Gastroesophageal sphincter (tissue), 4 donors: ENCODE measurements at places on chromosomes 12 and 14. TPM values are rescaled to one million over a fixed set of nuclear protein-coding genes. Genes with fewer than 3 reads are reported as not detected.

DNA sequence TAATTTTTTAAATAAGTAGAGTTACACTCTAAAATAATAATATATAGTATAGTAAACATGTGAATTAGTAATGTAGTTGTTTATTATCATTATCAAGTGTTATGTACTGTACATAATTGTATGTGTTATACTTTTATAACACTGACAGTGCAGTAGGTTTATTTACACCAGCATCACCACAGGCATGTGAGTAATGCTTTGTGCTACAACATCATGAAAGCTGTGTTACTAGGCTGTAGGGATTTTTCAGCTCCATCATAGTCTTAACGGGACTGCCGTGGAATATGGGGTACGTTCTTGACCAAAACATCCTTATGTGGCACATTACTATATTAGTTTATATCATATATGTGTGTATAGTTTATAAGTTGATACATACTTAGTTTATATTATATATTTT lies 8.6 kb downstream of the FNTB start:
- H3K27ac ChIP-seq: no peak overlapping the region
- H3K27me3 ChIP-seq: no peaks in the 10 kb centered on the region
- H3K36me3 ChIP-seq: no peaks in the 10 kb centered on the region
- no peak overlapping the region for H3K4me3 ChIP-seq
- ATAC-seq: no peak
- H3K4me1 ChIP-seq: no peaks in the 10 kb centered on the region

GRCh38 chr14:22530127-22530526 lies 58.9 kb downstream of the DAD1 start:
- no peaks in the 10 kb centered on the region for H3K4me1 ChIP-seq
- no peaks in the 10 kb centered on the region for H3K27me3 ChIP-seq
- ATAC-seq: no peak

DNA sequence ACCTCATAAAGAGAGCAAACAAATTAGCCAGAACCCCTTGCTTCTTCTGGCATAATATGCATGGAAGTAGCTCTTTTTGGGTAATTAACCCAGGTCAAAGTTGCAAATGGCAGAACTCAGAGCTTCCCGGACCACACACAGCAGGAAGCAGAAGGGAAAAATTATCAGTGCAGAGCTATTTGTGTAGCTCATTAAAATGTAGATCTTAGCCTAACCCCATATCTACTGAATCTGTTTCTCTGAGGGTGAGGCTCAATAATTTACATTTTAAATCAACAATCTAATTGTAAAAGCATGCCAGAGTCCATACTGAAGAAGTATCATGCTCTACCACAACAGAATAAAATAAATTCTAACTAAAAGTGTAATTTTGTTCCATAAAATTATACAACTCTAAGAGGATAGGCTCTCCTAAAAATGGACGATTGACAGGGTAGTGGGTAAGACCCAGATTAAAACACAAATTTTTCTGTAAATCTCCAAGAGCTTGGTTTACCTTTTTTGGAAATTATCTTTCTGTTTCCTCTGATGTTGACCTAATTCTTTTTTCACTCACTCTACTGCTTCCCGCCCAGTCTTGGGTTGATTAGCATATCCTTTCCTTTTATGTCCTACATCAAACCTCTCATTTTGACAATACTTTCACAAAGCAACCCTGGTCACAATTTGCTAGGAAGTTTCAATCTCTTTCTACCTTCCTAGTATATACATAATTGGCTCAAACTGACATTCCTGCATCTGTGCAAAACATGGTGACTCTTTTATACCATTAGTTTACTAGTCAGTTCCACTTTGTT lies 213.3 kb upstream of the SLC16A7 start:
- H3K4me1 ChIP-seq: no peaks in the 10 kb centered on the region
- no peaks in the 10 kb centered on the region for H3K36me3 ChIP-seq
- H3K27me3 ChIP-seq: no peaks in the 10 kb centered on the region
- no peak overlapping the region for H3K4me3 ChIP-seq

GRCh38 chr14:81222126-81222525 lies 1.4 kb upstream of the GTF2A1 start:
- no peak for ATAC-seq
- no peaks in the 10 kb centered on the region for H3K27me3 ChIP-seq
- H3K4me1 ChIP-seq: peaks cover 9% of the 10 kb centered on the region
- no peak overlapping the region for H3K4me3 ChIP-seq

- no peaks in the 10 kb centered on the region for H3K27me3 ChIP-seq
- ATAC-seq: no peak
- H3K36me3 ChIP-seq: no peaks in the 10 kb centered on the region
- no peak overlapping the region for H3K27ac ChIP-seq
Measured at GRCh38 chr12:98403936-98404335, 111.5 kb upstream of the TMPO start.

DNA sequence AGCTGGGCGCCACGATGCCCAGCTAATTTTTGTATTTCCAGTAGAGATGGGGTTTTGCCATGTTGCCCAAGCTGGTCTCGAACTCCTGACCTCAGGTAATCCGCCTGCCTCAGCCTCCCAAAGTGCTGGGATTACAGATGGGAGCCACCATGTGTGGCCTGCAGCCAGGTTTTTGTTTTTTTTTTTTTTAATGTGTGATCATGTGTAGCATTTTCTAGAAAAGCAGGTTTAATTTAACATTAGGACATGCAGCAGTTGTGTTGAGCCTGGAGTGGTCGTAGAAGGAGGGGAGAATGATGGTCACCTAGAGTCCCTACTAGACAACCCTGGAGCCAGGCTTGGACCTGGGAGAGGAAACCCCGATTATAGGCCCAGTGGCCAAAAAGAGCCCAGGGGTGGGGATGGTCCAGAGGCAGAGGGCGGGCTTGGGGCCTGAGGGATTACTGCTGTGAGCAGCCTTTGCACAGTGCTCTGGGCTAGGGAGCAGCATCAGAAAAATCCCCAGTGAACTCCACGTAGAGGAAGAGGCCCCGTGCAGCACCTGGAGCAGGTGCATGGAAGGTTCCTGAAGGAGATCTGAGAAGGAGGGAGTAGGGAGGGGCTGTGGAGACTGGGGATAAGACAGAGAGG lies 13.6 kb downstream of the DLK1 start:
- ATAC-seq: no peak
- H3K27ac ChIP-seq: no peak overlapping the region
- no peaks in the 10 kb centered on the region for H3K4me1 ChIP-seq
- no peak overlapping the region for H3K4me3 ChIP-seq
- peaks cover 21% of the 10 kb centered on the region for H3K27me3 ChIP-seq

GRCh38 chr14:106199097-106199496 lies 672.7 kb downstream of the TMEM121 start:
- ATAC-seq: no peak
- no peaks in the 10 kb centered on the region for H3K4me1 ChIP-seq
- no peaks in the 10 kb centered on the region for H3K36me3 ChIP-seq
- no peak overlapping the region for H3K4me3 ChIP-seq
- H3K27ac ChIP-seq: no peak overlapping the region

GRCh38 chr14:61227884-61228591 lies 53.1 kb downstream of the TMEM30B start:
- no peaks in the 10 kb centered on the region for H3K27me3 ChIP-seq
- H3K4me1 ChIP-seq: peaks cover 9% of the 10 kb centered on the region
- H3K27ac ChIP-seq: no peak overlapping the region
- no peak for ATAC-seq

DNA sequence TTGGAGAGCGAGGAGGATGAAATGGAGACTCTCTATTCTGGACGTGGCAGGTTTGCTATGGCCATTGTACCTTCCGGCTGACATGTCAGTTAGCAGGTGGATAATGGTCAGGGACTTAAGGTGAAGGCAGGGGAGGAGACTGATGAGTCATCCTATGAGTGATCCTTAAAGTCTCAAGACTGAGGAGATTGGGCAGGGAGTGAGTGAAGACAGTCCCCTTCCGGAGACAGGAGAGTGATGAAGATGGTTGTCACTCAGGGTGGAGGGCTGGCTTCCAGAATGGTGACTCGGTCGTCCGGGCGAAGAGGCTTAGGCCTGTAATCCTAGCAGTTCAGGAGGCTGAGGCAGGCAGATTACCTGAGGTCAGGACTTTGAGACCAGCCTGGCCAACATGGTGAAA lies 49.8 kb upstream of the CCDC63 start:
- H3K27me3 ChIP-seq: no peaks in the 10 kb centered on the region
- no peak overlapping the region for H3K4me3 ChIP-seq
- H3K36me3 ChIP-seq: no peaks in the 10 kb centered on the region
- no peak overlapping the region for H3K27ac ChIP-seq
- no peak for ATAC-seq

DNA sequence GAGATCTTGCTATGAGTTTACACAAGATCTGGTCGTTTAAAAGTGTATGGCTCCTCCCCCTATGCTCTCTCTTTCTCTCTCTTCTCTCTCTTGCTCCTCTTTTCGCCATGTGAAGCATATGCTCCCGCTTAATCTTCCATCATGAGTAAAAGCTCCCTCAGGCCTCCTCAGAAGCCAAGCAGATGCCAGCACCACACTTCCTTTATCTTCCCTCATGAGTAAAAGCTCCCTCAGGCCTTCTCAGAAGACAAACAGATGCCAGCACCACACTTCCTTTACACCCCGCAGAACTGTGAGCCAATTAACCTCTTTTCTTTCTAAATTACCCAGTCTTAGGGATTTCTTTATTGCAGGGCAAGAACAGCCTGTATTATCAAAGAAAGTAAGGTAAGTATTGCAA lies 152.4 kb downstream of the SEC23A start:
- H3K27me3 ChIP-seq: no peaks in the 10 kb centered on the region
- H3K36me3 ChIP-seq: no peaks in the 10 kb centered on the region
- no peak overlapping the region for H3K4me3 ChIP-seq
- no peak for ATAC-seq

Gene KRT80
- not detected for total RNA-seq

Gene SLC24A4
- total RNA-seq: 0.81 TPM

Gene TMEM132C
- total RNA-seq: 3.6 TPM

Gene OTOGL
- total RNA-seq: 0.47 TPM

Gene GLIPR1L1
- not detected for total RNA-seq

Gene TSPAN19
- total RNA-seq: not detected

Gene PRICKLE1
- total RNA-seq: 24.8 TPM

Gene MIP
- not detected for total RNA-seq

Gene GRIN2B
- under 0.01 TPM for total RNA-seq

Gene ZNF385A
- total RNA-seq: 16.4 TPM
